ENCODE measurements at places on chromosomes 4 and X.

GRCh38 chr4:138487670-138488069, 245.5 kb upstream of the SLC7A11 start:
- no peak for DNase-seq

GRCh38 chr4:143339497-143339896, 2.8 kb downstream of the GAB1 start:
- DNase-seq = no peak

- no peak for DNase-seq
These were observed 97.4 kb downstream of the COL4A5 start for GRCh38 chrX:108537005-108537404.

DNA sequence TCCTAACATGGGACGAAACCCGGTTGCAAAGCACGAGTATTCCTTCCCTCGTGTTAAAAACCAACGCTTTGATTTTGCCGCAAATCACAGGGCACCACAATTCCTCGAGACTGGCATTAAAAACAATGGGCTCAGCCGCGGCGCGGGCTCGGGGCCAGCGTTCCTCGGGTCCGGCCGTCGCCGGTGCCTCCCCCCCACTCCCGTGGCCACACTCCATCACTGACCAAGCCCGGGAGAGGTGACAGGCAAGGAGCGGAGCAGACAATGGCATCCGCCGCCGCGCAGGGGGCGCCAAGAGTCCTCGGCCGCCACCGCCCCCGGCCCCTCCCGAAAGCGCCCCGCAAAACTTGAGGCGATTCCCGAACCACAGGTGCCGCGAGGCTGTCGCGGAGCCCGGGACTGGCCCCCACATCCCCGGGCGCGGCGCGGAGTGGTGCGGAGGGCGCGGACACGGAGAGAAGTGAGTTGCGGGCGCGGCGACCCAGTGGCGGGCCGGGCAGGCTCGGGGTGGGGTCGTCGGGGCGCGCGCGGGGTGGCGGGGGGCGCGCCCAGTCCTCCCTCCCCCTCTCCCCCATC, 445 bp downstream of the AP1S2 start:
- DNase-seq = no peak

DNA sequence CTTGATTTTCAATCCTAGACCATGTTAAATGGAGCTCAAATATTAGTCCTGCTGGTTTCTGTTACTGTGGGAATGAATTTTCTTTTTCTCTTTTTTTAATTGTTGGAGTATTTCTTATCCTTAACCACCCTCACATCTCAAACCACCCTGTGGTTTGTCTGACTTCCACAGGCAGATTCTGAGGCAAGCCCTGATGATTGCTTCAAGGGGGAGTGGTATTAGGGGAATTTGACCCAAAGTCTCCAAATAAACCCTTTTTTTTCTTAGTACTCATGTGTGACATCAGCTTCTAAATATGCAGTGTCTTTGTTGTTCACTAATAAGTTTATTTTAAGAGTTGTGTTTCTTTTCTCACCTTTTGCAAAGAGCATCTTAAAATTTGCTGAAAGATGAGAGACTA, 810.3 kb downstream of the IL1RAPL1 start:
- DNase-seq = no peak

DNA sequence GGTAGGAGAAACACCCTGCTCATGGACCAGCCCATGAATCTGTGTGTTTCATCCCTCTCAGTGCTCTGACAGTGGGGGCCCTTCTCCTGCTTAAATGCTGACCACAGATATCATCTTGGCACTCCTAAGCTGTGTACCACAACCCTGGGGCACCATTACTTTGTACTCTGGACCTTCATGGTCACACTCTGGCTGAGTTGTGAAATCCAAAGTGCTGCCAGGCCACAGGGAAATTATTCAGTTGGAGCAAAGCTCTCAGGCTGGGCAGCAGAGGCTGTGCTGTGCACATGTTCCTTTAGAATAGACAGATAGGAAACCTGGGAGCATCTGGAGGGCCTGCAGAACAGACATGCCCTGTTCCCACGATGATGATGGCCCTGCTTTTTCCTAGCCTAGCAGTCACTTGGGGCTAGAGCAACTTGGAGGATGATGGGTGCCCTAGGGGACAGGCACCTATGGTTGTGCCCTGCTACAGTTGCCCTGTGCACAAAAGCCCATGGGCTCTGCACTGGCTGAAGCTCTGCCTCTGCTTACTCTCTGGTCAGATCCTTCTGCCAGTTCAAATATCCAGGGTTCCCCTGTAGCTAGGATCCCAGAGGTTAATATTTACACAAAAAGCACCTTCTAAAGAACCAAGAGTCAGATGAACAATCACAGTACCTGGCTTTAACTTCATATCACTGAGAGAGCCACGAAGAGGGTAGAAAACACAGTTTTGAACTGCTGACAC, 48.5 kb upstream of the CDX4 start:
- no peak for DNase-seq

DNA sequence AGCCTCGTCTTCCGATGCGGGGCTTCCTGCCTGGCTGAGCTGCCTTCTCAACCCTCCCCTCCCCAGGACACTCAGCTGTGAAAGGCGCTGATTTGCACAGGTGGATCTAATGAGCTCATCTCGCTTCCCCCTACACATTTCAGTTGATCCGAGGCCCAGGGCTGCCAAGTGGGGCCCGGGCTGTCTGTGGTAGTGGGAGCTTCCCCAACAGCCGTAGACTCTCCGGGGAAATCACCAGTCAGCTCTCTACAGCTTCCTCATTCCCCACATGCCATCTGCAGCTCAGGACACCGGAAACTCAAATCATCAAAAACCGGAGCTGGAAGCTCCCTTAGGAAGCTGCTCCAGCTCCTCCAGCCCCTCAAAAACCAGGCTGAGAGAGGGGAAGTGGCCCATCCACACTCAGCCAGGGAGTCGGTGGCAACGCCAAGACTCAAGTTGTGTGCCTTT, 56.2 kb downstream of the SMIM20 start:
- no peak for DNase-seq

- no peak for DNase-seq
These were observed 6.1 kb upstream of the SH3BP2 start for GRCh38 chr4:2786794-2787229.

DNA sequence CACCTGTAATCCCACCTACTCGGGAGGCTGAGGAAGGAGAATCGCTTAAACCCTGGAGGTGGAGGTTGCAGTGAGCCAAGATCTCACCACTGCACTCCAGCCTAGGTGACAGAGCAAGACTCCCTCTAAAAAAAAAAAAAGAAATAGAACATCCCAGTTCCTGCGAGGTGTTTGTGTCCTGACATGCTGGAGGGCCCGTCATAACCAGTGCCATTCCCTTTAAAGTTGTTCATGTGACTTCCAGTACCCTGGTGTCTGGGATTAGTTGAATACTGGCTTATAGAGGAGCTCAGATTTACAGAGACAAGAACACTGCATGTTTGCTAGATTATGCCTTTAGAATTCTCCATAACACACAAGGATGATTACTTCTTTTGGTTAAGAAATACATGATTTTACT, 37.6 kb upstream of the TADA2B start:
- DNase-seq = no peak

DNA sequence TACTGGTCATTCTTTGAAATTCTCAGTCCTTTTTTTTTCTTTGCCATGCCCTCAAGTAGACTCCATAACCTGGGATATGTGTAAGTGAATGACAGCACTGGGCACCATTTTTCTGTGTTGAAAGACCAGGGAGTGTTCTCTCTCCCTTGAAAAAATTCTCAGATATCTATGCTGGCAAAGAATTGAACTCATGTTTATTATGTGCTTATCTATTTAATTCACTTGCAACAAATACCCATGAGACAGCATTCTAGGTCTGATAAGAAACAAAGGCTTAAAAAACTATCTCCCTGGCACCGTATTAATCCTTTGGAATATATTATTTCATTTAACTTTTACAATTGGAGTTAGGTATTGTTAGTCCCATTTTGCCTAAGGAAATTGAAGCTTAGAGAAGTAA, 36.7 kb downstream of the LARP7 start:
- DNase-seq = no peak

DNA sequence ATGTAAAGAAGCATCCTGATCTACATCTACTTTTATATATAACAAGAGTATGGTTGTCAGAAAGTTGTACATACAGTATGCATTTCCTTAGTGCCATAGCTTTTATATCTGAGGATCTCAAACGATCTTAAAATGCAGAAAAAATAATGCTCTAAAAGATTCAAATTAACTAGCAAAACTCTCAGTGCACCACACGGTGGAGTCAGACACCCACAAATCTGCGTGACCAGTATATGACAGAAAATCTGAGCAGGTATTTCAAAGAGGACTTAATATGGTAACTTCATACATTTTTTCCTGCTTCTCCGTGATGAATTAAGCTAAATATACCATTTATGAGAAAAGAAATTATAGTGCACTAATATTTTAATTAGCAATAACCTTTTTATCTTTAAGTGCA, 803.0 kb downstream of the DMD start:
- no peak for DNase-seq

DNA sequence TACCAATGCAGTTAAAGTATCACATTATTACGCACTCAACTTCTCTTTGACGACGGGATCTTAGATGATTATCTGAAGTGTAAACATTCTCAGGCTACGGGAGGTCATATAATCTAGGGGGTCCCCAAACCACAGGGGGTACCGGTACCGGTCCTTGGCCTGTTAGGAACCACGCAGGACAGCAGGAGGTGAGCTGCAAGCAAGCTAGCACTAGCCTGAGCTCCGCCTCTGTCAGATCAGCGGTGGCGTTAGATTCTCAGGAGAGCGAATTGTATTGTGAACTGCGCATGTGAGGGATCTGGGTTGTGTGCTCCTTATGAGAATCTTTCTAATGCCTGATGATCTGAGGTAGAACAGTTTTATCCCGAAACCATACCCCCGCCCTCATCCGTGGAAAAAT, 20.6 kb upstream of the PRR27 start:
- no peak for DNase-seq

DNA sequence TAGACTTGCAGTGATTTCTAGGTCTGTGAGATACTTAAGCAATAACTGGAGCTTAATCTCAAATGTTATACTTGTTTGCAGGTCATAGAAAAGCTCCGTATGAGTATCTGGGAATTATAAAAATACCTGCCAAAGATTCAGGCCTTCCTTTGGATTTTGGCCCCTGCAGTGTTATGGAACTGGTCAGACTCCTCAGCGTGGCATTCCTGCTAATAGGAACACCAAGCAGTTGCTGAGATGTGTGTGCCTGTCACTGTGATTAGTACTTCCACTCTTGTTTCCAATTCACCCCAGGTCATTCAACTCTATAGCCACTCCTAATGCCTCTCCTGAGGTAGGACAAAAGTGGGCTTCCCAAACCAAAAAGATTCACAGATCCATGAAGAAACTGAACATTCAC, 7.8 kb upstream of the UGT2B7 start:
- no peak for DNase-seq

- DNase-seq = peak; percentile 24
These were observed 1.6 kb downstream of the APBB2 start for GRCh38 chr4:41212616-41213203.

- DNase-seq = no peak
These were observed 18.5 kb downstream of the ANXA3 start for GRCh38 chr4:78570117-78570516.

DNA sequence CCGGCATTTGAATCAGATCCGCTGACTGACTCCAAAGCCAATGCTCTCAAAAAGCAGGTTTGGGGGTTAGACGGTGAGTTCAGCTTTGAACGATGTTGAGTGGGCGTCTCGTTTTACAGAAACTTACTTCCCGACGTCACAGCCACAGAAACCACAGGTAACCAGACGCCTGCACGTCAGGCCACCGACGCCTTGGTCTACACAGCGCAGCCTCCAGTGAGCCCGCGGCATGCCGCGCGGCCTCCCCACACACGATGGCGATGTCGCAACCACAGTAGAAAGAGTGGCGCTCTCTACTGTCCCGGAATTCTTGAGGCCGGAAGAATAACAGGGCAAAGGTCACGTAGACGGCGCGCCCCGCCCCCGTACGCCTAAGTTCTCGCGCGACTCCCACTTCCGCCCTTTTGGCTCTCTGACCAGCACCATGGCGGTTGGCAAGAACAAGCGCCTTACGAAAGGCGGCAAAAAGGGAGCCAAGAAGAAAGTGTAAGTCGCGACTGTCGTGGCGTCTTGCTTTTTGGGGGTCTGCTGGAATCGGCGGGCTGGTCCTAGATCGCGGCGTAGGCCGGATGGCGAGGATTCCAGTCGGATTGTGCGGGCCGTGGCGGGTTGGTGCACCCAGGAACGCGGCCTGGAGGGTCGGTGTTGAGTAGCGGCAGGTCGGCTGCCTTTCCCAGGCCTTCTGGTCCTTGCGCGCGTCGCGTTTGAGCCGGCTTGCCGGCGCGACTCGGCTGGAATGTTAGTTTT, at the start of gene RPS3A:
Gene RPS3A, plus strand, starts transcription at position 400 of the 747 bp plus-strand sequence. Its CDS starts 25 bp downstream, at position 425.
- peak; percentile 63 for DNase-seq

GRCh38 chr4:11293866-11294265, 134.8 kb downstream of the HS3ST1 start:
- DNase-seq = no peak

DNA sequence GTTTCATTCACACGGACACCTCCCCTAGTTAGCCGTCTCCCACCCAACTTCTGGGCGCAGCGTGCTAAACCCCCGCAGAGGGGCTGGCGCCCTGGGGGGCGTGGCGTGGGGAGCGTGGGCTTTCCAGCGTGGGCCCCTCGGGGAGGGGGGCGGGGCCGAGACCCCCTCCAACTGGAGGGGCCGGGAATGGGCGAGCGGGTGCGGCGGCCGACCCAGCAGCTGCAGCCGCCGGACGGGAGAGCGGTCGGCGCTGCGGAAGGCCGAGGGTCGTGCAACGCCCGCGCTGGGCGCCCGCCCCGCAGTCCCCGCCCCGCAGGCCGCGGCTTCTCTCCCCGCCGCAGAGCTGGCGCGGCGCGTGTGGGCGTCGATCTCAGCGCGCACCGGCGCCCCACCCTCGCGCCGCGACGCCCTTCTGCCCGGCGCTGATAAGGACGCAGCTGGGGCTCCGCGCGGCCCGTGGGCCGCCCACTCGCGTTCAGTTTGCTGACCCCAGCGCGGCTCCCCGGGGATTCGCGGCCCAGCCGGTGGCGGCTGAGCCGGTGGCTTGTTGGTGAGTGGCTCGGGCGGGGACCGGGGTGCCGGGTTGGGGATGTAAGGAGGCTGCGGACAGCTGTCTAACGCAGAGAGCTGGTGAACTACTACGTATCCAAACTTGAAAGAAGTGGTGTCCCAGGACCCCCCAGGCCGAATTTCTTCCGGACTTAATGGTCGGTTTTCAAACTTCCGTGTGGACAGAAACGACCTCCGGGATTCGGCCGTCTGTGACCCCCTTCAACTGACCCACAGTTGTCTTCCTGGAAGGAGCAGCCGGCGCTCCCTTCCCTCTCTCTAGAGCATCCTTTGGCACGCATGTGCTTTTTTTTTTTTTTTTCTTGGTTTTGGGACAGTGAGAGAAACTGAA, 1.5 kb downstream of the FHDC1 start:
- DNase-seq = peak; percentile 31

GRCh38 chr4:152316969-152317368, 218.9 kb downstream of the FBXW7 start:
- DNase-seq = no peak

GRCh38 chr4:128600996-128601871, 208.3 kb upstream of the JADE1 start:
- DNase-seq = peak; percentile 55
